ENCODE measurements at places on chromosomes 1 and 21. TPM values are rescaled to one million over a fixed set of nuclear protein-coding genes. Genes with fewer than 3 reads are reported as not detected.

The CDA gene
- 36.3 TPM for total RNA-seq

The OR6K6 gene
- not detected for total RNA-seq

- DNase-seq, result peak; percentile 50
Measured at GRCh38 chr1:223031733-223032601, 111.1 kb downstream of the TLR5 start.

The FAM131C gene
- 9.8 TPM for total RNA-seq

DNA sequence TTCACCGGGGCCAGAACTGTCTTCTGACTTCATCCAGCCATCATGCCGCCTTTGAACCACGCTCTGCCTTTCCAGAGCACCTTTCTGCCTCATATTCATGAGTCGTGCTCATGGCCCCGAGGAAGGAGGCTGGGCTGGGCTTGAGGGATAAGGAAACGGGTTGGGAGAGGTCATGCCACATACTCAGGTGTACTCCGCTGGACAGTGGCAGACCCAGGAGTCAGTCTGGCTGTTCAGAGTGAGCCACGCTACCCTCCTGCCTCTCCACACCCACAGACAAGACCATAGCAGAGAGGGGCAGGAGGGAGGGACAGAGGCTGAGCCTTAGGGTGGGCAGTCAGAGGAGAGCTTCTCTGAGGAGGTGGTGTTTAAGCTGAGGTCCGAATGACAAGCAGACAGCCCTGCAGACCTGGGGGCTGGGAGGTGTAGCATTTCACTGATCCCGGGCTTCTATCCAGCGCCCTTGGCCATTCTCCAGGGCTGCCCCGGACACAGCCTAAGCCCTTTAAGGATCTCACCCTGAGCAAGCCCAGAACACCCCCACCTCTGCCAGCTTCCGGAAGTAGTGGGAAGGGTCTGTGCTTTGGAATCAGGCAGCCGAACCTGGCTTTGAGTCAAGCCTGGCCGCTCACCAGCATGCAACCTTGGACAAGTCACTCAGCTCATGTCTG, 102.3 kb downstream of the LACTBL1 start:
- peak; percentile 53 for DNase-seq

DNA sequence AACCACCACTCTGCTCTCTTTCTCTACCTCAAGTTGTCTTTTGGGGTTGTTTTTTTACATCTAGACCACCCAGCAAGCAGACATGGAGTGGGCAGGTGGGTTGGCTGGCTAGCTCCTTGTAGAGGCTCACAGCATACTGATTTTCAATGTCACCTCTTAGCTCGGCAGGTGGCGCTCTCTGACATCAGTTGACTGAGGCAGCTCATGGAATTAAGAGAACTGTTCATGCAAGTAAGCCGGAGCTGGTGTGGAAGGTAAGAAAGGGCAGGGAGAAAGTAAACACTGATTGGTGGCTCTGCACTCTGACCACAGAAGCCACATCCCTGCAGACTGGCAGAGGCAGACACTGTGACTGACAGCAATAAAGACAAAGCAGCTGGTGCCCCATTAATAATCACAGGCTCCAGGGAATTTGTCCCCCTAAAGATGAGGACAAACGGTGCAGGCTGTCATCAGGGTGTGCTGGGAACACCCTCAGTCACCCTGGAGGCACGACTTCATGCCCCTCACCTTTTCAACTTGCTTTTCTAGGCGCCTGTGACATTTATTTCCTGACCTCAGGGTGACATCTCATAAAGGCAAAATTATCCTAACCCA, 226.8 kb downstream of the LMX1A start:
- DNase-seq, result peak; percentile 88

DNA sequence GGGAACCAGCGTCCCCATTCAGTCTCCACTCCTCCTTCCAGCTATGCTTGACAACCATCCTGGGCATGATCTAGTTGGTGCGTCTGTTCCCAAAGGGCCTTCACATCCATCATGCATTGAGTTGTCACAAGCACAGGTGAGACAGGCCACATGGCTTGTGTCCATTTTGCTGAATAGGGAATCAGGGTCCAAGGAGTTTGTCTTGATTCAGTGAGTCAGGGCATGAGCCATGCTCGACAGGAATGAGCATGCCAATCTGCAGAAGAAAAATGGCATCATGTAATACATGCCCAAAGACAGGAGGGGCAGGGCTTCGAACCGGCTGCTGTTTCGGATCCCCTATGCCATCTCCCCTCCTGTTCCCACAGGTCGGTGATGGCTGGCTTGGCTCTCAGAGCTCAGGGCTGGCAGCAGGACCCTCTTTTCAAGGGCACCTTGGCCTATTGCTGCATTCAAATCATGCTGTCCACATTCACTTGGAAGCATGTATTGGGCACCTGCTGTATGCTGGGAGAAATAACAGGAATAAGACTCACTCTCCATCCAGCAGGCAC, 44.5 kb downstream of the PKP1 start:
- no peak for DNase-seq

GRCh38 chr1:208595745-208596144, 351.6 kb upstream of the PLXNA2 start:
- peak; percentile 13 for DNase-seq

GRCh38 chr1:115325874-115326273, 12.2 kb downstream of the NGF start:
- no peak for DNase-seq

The NR0B2 gene
- total RNA-seq, result not detected

- no peak for DNase-seq
Measured at GRCh38 chr1:10663678-10664035, 132.8 kb downstream of the CASZ1 start.

The CATSPERE gene
- total RNA-seq, result not detected

GRCh38 chr1:208559597-208560329, 315.6 kb upstream of the PLXNA2 start:
- DNase-seq, result no peak

The AMY1C gene
- not detected for total RNA-seq

DNA sequence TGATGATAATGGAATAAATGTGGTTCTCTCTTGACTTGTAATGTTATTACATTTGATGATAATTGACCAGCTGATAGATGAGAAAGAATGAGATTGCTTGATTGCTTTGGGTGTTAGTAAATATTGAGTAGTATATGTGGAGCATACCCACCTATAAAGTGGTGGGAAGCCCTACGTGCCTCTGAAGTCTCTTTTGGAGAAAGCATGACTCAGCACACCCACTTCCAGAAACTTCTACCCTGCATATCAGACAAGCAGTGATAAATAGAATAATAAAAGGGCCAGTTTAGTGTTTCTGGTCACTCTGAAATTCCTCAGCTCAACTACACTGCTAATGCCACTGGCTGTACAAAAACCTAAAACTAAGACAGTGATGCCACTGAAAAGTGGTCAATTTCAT, 288.8 kb downstream of the ZNF648 start:
- no peak for DNase-seq

DNA sequence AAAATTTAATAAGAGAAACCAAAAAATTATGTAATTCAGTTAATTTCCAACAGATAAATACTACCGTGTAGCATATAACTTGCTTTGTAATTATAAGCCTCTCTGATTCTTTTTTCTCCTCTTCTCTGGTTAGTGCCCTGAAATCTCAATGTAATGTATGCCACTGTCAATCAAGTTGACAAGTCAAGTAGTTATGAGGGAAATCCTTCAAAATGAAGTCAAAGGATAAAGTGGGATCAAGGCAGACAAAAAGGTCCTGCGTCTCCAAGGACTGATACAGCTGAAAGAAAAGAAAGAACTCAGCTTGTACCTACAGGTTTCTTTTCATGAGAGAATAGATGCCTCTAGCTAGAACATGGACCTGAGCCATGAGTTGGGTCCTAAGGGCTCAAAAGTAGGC, 19.8 kb downstream of the VPS45 start:
- no peak for DNase-seq

The GJB3 gene
- total RNA-seq, result 89.9 TPM

GRCh38 chr1:184555665-184556641, 169.1 kb downstream of the C1orf21 start:
- peak; percentile 57 for DNase-seq

GRCh38 chr1:223161321-223161720, 18.3 kb upstream of the TLR5 start:
- DNase-seq, result no peak

The DNAI4 gene
- total RNA-seq, result 1.6 TPM

The HAO2 gene
- total RNA-seq, result not detected

DNA sequence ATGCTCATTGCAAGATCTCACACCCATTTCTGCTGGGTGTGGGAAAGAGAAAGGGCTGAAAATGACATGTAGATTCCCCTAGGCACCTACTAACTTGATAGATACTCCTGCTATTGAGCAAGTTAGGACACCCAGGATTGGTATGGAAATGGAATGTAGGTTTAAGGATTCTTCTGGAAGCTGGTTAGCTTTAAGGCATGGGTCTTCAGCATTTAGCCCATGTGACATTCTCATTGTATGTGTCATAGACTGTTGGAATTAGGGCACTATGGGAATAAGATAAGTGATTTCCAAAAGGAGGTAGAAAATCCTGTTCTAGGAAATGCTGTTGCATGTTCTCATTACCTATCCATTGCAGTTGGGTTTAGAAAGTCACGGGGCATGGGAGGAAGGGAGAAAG, 76.2 kb downstream of the DISC1 start:
- DNase-seq, result peak; percentile 48

- DNase-seq, result peak; percentile 44
Measured at GRCh38 chr1:211497489-211498045, 5.6 kb upstream of the RD3 start.

GRCh38 chr1:170388489-170388888, 143.5 kb upstream of the GORAB start:
- no peak for DNase-seq

DNA sequence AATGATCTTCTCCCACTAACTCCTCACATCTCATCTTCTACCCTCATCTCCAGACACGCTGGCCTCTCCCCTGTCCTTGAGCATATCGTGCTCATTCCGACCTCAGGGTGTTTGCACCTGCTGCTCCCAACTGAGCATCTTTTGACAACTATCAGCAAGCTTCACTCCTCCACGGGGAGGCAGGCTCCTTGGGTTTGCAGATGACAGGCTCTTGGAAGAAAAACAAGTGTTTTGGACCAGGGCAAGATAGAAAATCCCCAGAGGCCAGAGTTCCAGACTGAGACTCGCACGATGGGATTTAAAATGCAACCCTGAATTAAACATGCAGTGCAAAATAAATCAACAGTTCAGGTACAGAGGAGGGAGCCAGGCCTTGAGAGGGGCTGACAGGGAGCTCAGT, 246.7 kb downstream of the PTPRU start:
- DNase-seq, result no peak

DNA sequence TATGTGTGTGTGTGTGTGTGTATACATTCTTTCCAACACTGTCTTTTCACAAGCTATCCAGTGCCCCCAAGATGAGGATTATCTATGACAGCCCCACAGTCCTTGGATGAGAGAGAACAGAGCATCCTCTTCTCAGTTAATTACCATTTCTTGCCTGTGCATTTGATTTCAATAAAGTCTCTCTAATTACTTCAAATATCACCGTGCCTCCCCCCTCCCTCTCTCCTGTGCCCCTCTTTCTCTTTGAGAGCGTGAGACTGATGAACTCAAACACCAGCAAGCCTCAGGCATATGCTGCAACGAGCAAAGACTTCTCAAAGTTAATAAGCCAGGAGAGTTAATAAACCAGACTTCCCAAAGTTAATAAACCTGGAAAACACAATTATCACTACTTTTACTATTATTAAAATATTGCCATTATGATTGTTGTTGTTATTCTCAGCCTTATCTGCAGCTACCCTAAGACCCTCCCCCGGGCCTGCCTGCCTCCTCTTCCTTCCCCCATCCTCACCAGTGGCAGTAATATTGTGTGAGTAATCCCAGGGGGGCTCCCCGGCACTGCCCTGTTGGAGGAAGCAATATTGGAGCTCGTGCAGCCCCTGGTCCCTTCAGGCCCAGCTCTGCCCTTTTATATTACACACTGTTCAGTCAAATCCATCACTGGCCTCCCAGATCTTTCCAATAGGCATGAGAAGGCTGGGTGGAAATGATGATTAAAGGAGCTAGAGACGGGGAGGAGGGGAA, 30.9 kb downstream of the LMX1A start:
- DNase-seq, result no peak

GRCh38 chr1:34984435-34984792, 733 bp downstream of the TMEM35B start:
- DNase-seq, result no peak

DNA sequence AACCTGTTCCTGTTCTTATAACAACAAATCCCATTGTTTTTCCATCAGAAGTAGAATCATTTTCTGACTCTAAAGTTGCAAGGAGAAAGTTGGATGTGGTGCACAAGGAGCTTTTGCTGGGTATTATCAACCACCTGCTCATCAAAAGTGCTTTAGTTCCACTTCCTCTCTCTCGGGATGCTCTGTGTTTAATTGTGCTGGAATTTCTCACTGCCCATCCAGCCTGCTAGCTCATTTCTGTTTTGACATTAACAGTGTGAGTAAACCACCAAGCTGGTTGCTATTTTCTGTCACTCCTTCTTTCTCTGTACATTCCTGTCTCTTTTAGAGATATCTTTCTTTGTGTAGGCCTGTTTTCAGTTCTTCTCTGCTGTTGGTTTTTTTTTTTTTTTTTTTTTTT, 6.0 kb downstream of the KDM4A start:
- no peak for DNase-seq

DNA sequence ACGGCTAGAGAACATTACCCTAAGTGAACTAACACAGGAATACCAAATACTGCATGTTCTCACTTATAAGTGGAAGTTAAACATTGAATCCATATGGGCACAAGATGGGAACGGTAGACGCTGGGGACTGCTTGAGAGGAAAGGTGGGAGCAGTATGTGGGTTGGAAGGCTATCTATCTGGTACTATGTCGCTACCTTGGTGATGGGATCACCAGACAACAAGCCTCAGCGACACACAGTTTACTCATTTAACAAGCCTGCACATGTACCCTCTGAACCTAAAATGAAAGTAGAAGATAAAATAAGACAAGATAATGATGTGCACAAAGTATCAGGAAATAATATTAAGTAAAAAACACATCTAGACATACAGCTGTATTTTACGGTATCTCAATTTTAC, 819 bp downstream of the PYHIN1 start:
- no peak for DNase-seq

The ZYG11A gene
- total RNA-seq, result 0.40 TPM

DNA sequence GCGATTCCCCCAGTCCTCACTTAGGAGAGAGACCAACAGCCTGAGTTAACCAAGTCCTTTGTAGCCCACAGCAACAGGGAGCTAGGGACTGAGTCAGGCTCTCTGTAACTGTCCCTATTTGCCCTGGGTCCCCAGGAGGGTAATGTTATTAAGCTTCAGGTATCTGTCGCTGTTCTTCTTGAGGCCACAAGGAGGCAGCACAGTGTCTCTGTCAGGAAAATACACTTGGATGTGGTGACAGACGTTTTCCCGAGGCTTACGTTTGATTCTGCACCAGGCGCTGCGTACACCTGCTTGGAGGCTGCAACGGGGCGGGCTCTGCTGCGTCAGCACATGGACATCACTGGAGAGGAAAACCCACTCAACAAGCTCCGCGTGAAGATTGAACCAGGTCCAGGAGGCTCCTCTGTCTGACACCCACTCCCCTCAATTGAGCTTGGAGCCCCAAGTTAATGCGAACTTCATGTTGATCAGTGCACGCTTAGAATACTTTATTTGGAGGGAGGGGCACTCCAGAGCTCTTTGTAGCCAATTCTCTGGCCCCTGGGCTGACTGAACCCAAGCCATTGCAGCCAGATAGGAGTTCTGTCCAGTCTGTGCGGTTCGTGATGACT, 10.7 kb upstream of the ELF3 start:
- DNase-seq, result peak; percentile 65

GRCh38 chr1:198929111-198929604, 290.3 kb downstream of the PTPRC start:
- no peak for DNase-seq

Data from PC-3 (cell line).